ENCODE measurements at places on chromosomes 16 and 17.
A peak's percentile ranks its signal among the peaks of the same experiment; 100 is the strongest.

GRCh38 chr17:74864866-74865395, 5.2 kb upstream of the GRIN2C start:
- peak; percentile 54 for DNase-seq

DNA sequence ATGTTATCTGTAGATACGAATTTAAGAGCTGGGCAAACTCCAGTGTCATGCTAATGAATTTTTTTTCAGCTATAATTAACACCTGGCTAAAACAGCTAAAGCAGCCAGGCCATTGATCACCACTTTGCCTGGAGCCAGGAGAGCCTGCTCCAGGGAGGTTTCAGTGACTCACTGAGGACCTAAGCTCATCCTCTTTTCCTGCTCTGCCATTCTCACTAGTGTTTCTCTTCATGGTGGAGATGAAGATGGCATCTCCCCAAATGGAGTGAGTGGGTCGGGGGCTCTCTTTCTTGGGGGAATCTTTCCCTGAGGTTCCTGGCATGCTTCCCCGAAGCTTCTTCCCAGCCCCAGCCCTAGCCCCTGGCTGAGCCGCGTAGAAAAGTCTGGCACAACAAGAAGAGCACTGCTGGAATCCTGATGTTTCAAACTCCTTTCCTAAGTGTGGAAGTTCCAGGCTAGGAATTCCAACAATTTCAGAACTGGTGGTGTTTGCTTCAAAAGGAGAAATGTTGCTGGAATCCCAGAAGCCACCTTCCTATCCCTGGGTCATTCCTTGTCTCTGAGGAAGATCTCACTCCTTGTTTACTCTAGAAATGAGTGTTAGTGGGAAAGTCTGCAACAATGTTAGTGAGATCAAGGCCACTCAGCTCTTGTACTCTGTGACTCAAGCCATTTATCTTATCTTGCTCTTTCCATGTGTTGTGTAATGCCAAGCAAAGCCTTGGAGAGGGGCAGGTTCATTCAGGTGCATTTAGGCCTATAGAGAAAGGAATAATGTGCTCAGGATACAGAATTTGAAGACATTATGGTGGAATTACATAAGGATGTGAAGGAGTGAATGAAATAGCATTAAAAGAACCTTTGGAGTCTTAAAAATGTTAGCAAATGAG, 26.0 kb upstream of the B4GALNT2 start:
- peak; percentile 39 for DNase-seq

GRCh38 chr16:11211061-11211976, 44.7 kb downstream of the SOCS1 start:
- no peak for DNase-seq

GRCh38 chr17:76588182-76588581, 2.5 kb upstream of the ST6GALNAC2 start:
- no peak for DNase-seq

- peak; percentile 10 for DNase-seq
Observed at GRCh38 chr17:51085150-51085805, 35.4 kb downstream of the SPAG9 start.

DNA sequence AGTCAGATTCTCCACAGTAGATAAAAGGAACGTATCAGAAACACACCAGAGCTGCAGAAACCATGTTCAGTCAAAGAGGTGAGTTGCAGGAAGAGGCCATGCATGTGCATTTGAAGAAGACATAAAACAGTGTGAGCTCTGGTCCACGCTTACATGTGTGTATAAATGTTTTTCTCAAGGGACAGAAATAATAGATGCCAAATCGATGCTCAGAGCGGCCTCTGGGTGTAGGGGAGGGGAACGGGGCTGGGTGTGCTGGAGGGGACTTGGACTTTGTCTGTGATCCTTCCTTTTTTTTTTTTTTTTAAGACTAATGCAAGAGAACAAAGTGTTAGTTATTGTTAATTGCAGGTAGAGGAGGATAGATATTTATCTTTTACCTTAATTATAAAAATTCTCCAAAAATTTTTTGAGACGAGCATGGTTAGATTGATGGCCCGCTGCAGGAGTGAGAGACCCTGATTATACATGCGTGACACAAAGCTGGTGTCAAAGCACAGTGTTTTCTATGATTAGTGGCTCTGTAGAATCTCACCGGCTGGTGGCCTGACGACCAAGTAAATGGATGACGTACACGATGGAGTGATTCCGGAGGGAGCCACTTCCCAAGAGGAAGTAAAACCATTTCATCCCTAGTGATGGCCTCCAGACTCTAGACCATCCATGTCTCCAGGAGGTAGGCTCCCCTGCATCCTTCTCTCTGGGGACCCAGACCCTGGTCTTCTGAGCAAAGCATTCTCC, 240.2 kb downstream of the ENGASE start:
- DNase-seq: no peak

DNA sequence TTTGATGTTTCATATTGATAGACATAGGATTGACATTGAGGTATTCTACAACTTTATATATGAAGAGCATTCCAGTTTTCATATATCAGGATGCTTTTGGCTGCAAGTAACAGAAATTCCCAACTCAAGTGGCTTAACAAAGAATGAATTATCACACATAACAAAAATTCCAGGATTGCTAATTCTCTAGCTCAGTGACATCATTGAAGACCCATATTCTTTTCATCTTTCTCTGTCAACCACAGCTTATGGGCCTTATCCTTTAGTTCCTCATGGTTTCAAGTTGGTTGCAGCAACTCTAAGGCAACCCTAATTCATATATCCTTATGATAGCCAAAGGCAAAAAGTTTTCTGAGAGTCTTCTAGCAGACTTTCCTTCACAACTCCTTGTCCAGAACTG, 91.5 kb upstream of the HAS3 start:
- DNase-seq: peak; percentile 22

GRCh38 chr16:85321509-85322271, 209.4 kb upstream of the CIBAR2 start:
- DNase-seq: peak; percentile 95

- no peak for DNase-seq
Observed at GRCh38 chr17:46863383-46864121, 12.2 kb downstream of the WNT9B start.

DNA sequence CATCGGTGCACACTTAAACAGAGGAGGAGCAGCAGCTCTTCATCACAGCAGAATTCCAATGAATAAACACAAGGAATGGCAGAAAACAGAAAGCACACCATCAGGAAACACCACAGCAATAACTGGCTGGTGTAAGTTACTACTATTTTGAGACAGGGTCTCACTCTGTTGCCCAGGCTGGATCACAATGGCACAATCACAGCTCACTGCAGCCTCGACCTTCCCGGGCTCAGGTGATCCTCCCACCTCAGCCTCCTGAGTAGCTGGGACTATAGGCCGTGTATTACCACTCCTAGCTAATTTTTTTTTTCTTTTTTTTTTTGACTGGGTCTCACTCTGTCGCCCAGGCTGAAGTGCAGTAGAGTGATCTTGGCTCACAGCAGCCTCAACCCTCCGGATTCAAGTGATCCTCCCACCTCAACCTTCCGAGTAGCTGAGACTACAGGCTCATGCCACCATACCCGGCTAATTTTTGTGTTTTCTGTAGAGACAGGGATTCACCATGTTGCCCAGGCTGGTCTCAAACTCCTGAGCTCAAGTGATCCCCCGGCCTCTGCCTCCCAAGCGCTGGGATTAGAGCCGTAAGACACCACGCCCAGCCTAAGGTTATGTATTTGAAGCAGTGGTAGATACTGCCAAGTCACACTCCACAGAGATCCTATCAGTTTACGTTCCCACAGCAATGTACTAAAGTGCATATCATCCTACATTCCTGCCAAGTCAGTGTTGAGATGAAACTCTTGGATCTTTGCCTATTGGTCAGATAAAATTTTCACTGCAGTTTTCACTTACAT, 20.7 kb downstream of the TRAP1 start:
- DNase-seq: peak; percentile 56

DNA sequence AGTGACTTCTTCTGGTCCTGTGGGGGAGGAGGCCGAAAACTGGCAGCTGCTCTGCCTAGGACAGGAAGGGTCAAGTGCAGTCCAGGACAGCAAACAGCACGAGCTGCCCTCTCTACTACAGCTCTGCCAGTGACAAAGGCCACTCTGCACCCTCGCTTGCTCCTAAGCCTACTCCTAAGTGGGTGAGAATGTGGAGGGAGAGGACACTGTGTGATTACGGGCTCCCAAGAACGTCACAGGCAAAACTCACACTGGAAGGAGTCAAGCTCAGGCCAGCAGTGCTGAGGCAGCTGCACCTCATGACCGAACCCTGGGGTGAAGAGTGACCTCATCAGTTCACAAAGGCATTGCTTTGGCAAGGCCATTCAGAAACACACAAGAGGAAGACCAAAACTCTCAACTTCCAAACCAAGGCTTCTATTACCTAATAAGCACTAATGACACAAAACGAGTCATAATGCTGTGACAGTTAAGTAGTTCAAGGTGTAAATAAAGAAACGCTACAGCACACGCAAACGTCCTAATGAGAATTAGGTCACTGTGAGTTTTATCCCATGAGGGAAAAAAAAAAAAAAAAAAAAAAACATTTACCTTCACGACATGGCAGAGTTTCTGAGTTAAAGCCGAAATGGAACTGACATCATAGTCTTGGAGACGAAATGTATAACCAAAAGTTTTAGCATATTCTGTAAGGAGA, 35.1 kb downstream of the MARF1 start:
- no peak for DNase-seq

- no peak for DNase-seq
Observed at GRCh38 chr17:18016426-18016825, 22.5 kb downstream of the ATPAF2 start.

GRCh38 chr16:50313596-50314478, 47.5 kb downstream of the ADCY7 start:
- DNase-seq: peak; percentile 83

- DNase-seq: no peak
Observed at GRCh38 chr17:33896263-33896662, 358.8 kb upstream of the CCL2 start.

DNA sequence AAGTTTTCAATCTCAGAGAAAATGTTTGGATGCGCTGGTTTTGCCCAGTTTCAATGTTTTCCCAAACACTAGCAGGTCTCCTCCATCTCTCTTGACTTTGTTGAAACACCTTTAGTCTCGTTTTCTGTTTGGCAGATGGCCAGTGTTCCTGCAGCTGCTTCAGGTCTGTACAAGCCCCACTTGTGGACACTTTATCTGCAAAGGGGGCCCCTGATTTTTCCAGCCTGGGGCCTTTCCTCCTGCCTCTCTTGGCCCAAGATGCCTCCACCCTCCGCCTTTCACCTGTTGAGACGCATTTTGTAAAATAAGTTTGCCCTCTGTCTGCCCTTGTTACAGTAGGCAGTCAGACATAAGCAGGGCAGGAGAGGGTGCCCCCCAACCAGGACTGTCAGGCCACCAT, 21.8 kb upstream of the PRM1 start:
- no peak for DNase-seq

DNA sequence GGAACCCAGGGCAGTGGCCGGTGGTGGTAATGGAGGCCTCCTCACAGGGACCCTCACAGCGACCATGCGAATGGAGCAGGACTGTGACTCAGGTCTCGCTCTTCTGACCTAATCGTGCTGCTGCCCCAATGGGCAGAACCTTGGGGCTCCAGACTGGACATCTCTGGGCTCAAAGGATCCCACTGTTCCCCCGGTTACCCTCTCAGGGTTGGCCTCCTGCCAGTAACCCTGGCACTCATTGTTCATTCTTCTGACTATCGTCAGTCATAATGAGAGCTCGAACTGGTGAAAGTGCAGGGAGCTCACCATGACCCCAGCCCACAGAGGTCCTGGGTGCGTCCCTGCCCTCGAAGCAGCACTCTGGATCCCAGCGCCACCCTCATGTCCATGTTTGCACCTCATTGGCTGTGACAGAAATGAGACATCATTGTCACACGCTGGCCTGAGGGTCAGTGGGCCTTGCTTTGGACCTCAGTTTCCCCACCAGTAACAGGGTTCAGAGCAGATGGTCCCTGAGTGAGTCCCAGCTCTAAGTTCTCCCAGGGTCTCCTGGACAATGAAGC, 4.0 kb upstream of the NPRL3 start:
- no peak for DNase-seq

DNA sequence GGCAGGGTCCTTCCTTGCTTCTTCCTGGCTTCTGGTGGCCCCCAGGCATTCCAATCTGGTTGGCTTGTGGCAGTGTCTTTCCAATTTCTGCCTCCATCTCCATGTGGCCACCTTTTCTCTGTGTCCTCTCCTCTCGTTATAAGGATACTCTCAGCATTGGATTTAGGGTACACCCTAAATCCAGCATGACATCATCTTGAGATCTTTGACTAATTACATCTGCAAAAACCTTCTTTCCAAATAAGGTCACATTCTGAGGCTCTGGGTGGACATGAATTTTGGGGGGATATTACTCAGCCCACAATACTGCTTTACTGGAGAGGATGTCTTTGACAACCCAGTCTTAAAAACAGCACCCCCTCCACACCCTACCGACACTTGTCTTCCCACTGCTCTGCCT, 18.9 kb upstream of the CFAP20 start:
- no peak for DNase-seq

- no peak for DNase-seq
Observed at GRCh38 chr16:80296034-80296433, 244.8 kb upstream of the DYNLRB2 start.

Measured in AG10803 (cell line).